ENCODE measurements at places on chromosomes 1 and 21. TPM values are rescaled to one million over a fixed set of nuclear protein-coding genes. Genes with fewer than 3 reads are reported as not detected.

DNA sequence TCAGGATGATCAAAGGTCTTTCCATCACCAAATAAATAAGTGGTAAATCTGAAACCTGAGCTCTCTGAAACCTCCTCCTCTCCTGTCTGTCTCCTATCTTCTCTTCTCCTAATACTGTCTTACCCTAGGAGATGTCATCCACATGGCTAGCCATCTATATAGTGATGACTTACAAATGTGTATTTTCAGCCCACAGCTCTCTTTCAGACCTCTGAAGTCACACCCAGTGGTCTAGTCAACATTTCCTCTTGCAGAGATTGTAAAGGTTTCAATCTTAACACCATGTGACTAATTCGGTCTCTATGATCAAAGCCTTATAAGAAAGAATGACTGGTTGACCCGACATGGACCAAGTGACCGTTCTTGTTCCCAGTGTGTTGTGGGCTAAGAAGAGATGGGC lies 63.1 kb upstream of the DPT start:
- no peak for DNase-seq

Gene EDARADD
- total RNA-seq = 0.10 TPM

- no peak for DNase-seq
Measured at GRCh38 chr1:75731881-75732280, 7.4 kb downstream of the ACADM start.

Gene INTS7
- 25.0 TPM for total RNA-seq

DNA sequence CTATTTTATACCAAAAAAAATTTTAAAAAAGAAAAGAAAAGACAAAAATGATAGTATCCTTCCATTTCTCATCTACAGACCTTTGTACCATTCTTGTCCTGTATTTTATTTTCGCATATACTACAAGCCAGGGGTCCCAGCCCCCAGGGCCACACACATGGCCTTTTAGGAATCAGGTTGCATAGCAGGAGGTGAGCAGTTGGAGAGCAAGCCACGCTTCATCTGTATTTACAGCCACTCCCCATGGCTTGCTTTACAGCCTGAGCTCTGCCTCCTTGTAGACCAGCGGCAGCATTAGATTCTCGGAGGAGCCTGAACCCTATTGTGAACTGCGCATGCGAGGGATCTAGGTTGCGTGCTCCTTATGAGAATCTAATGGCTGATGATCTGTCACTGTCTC lies 39.8 kb downstream of the RASSF5 start:
- DNase-seq = no peak

Gene TRIM63
- total RNA-seq = not detected

GRCh38 chr1:248045209-248045608 lies 1.4 kb upstream of the OR2L3 start:
- no peak for DNase-seq

DNA sequence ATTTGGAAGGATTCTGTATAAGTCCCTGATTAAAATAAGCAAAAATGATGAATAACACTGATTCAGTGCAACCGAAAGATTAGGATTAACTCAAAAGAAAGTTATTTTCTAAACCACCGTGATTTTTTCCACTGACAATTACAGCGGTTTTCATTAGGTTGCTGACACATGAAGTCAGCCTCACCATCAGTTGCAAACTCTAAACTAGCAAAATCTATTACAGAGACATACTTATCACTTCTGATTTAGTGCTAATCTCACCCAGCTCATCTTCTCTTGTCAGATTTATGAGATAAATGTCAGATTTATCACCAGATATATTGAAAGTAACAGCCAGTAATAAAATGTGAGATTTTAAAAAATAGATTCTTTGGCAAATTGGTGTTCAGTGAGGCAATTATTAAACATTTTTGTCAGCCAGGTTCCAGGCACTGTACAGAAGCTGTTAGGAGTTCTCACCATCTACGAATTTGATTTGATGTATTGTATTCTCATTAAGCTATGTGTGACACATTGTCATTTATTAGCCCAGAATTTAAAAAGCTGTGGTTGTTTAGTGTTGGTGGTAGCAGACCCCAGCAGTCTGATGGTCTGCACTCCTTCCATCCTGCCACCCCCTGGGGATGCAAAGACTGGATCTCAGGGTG lies 37.3 kb upstream of the LGALS8 start:
- DNase-seq = no peak

GRCh38 chr1:57770772-57771171 lies 346.9 kb upstream of the DAB1 start:
- no peak for DNase-seq

GRCh38 chr1:159205225-159205624 lies 550 bp downstream of the ACKR1 start:
- DNase-seq = no peak

DNA sequence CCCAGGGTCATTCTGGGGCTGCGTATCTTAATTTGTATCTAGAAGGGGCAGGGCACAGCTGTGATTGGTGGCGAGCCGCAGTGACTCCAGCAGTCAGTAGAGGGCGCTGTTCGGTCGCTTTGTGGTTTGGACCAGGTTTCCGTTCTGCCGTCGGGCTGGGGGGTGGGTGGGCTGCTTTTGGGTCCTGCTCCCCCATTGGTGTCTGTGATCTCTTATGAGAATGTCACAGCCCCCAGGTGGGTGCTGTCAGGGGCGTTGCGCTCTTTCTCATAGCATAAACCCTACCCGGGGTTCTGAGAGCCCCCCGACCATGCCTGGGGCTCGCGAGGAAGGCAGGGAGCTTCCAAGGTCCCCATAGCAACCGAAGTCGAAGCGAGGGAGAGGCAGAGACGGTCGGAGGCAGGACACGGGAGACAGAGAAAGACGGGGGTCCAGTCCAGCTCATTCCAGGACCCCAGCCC lies 5.4 kb downstream of the TFF3 start:
- peak; percentile 28 for DNase-seq

DNA sequence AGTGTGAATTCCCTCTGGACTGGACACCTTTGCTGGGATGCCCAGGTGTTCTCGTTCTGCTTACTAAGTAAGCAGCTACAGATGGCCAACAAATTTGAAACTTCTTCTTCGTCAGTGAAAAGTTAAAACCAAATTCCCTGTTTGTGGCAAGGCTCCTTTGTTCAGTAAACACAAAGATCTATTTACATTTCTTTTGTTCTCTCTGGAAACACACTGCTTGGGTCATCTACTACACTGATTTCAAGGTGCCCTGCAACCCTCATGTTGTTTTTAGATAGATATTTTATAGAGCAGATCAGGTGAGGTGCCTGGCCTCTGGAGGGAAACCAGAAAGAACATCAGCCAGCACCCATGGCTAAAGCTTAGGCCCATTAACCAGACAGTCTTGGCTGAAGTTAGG lies 157.2 kb upstream of the UBE2U start:
- no peak for DNase-seq

DNA sequence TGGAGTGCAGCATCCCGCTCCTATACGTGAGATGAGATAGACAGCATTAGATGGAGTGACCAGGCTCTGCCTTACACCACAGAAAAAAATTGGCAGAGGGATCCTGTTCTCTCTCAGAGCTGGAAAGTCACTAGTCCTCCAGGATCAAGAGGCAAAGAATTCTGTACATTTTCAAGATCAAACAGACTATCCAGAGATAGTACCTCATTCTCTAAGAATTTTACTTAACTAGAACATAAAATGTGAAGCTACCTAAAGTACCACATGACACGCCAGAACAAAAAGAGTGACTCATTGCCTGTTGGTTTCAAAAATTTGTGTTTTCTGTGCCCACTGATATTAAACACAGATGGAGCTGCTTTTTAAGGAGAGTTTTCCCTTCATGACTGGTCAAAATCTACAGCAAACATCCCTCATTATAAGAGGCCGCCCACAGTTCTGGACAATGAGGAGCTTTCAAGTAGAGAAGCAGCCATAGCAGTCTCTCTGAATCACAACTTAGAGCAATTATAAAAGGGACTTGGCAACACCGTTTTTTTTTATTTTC lies 32.3 kb downstream of the CD160 start:
- peak; percentile 83 for DNase-seq

Data from MG63 (cell line).